ENCODE measurements at places on chromosomes 5 and 9.

- no peak for DNase-seq
Observed at GRCh38 chr5:138372225-138372624, 19.7 kb downstream of the KDM3B start.

DNA sequence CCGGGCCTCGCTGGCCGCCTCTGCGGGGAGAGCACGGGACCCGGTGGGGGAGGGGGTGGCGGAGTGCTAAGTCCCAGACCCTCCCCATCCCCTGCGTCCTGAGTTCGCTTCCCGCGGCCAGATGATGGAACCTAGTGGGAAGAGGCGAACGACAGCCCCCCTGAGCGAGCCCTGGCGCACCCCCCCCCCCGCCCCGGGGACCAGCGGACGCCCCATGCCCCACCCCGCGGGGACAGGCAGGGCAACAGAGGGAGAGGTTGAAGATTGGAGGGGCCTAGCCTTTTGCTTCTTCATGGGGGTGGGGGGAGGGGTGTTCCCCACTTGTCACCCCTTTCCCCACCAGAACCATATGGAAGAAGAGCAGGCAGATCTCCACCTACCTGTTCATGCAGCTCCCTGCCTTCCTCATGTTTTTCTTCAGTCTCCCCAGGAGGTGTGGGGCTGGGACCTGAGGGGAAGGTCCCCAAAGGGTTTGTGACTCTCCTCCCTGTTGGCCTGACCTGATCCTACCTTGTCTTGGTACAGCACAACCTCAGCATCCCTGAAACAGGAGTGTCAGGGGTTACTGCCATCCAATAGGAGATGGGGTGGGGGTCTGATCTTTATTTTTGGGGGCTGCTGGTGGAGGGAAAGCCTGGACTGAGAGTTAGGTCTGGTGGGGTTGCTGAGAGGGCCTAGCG is 485 bp downstream of the FAM53C start:
- no peak for DNase-seq

GRCh38 chr5:9785751-9786150 is 155.6 kb upstream of the TAS2R1 start:
- no peak for DNase-seq

- no peak for DNase-seq
Observed at GRCh38 chr5:148623741-148624140, 30.6 kb downstream of the HTR4 start.

DNA sequence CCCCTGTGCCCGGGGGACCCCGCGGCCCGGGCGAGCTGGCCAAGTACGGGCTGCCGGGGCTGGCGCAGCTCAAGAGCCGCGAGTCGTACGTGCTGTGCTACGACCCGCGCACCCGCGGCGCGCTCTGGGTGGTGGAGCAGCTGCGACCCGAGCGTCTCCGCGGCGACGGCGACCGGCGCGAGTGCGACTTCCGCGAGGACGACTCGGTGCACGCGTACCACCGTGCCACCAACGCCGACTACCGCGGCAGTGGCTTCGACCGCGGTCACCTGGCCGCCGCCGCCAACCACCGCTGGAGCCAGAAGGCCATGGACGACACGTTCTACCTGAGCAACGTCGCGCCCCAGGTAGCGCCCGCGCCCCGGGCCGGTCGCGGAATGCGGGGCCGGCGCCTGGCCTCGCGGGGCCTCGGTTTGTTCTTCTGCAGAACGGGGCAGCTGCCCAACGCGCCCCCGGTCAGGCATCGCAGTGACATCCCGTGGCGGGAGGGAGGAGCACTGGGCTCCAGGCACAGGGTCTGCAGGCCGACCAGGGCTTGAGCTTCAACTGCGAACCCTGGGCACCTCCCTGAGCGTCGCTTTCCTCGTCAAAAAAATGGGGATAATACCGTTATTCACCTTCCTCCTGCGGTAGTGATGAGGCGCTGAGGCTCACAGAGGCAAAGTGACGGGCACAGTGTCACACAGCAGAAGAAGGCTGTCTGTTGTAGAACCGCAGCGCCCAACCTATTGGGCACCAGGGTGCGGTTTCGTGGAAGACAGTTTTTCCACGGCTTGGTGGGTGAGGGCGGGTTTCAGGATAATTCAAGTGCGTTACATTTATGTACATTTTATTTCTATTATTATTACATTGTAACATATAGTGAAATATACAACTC is 777 bp downstream of the ENDOG start:
- DNase-seq, result no peak

Measured in stimulated activated CD8-positive, alpha-beta memory T cell treated with anti-CD3 and anti-CD28 coated beads, Interleukin-7, amount 100 ng/mL, for 1 hour (primary cell).